ENCODE measurements at places on chromosomes 5 and 9.

GRCh38 chr9:113481176-113481787, 17.8 kb downstream of the RGS3 start:
- peak; percentile 68 for DNase-seq

DNA sequence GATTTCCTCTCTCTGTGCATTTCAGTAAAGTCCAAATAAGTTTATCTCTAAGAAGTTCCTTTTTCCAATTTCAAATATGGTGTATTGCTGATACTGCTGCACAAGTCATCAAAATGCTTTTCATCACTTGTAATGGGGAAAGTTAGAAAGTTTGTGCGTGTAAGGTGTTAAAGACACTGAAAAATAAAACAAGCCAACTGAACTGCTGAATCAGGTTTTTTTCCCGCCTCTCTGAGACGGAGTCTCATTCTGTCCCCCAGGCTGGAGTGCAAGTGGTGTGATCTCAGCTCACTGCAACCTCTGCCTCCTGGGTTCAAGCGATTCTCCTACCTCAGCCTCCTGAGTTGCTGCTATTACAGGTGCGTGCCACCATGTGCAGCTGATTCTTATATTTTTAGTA, 400.9 kb downstream of the LRRC70 start:
- no peak for DNase-seq

GRCh38 chr9:74824654-74825053, 63.1 kb downstream of the TRPM6 start:
- no peak for DNase-seq

- DNase-seq, result no peak
These were observed 198.7 kb downstream of the NR2F1-AS1 start for GRCh38 chr5:93382188-93382825.

Measured in cardiac septum (tissue), 1 donor.